ENCODE measurements at places on chromosomes 2 and 18.

DNA sequence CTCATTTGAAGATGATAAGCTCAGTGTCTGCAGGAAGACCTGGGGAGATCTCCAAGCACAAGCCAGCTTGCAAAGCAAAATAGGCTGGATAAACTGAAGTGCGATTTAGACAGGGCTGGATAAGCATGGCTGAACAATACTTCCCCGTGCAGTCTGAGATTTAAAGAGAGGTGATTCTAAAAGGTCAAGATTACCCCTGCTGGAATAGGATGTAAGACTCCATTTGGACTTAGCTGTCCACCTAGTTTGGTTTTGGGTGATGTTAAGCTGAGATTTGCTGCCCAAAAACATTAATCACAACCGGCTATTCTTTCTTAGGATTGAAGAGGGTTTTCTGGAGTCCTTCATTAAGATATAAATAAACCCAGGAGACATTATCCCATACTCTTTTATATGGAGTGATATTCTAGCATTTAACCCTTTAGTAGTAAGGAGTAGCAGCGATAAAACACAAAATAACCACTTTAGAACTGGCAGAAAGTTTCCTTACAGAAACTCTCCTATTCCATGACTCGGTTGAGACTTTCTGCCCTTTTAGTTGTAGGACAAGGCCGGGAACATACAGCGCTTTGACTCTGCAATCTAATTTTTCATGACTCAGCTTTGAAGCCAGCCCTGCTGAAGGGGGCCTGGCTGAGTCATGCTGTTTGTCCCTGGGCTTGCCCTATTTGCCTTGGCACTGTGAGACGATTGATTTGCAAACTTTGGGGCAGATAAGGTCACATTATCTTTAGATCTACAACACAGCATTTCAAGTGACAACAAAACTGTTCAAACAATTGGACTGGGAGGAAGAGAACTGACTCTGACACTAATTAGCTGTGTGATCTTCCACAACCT, 238.2 kb downstream of the GCA start:
- DNase-seq: peak; percentile 77

DNA sequence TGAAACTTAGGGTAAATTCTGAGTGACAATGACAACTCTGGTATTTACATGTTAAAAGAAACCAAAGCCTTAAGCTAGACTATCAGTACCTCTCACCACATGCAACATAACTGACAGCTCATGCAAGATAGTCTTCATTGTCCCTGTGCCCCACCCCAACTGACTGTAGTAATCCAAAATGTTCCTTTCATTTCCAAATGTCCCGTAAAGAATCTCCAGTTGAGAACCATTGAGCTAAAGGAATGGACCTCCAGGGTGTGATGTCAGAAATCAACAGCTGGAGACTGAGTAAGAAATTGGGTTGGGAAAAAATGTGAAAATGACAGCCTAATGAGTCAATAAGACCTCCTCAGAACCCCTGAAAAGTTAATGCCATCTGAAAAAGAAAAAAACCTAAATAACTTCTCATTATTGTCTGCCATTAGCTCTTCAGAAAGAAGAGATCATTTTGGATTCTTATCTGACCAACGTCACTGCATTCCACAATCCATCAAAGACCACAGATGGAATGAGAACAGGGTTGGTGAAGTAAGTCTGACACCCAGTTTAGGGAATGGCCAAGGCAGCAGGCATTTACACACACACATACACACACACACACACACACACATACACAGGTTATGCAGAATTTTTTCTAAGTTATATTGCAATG, 51.7 kb upstream of the ACVR2A start:
- DNase-seq: no peak

DNA sequence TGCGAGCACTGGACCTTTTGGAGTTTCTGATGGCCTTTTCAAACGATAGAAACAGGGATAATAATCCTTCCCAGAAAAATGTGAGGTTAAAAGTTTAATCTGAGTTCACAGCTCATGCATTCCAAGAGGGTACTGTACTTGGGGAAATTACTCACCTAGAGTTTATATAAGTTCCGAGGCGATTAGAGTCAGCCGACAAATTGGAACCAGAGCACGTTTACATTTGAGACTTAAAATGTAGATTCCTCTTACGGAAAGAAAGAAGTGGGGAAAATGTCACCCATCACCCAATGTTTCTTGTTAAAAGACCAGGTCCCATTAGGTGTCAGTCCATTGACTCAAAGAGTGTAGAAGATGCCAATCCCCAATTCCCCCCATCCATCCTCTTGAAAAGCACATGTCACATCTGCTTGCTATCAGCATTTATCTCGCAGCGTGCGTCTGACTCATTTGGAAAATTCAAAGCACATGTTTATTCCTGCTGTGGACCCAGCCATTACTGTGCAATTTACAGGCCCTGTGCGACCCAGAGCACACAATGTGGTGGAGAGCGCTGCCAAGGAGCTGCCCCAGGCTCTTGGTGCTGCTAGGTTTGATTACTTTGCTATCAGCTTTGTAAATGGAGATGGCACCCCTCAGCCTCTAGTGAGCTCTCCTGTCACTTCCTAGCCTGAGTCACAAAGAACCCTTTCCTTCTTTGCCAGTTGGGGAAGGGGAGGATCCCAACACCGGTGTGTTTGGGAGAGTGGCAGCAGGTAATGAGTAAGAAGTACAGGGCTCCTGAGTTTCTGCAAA, 104.8 kb downstream of the COLEC12 start:
- DNase-seq: no peak

DNA sequence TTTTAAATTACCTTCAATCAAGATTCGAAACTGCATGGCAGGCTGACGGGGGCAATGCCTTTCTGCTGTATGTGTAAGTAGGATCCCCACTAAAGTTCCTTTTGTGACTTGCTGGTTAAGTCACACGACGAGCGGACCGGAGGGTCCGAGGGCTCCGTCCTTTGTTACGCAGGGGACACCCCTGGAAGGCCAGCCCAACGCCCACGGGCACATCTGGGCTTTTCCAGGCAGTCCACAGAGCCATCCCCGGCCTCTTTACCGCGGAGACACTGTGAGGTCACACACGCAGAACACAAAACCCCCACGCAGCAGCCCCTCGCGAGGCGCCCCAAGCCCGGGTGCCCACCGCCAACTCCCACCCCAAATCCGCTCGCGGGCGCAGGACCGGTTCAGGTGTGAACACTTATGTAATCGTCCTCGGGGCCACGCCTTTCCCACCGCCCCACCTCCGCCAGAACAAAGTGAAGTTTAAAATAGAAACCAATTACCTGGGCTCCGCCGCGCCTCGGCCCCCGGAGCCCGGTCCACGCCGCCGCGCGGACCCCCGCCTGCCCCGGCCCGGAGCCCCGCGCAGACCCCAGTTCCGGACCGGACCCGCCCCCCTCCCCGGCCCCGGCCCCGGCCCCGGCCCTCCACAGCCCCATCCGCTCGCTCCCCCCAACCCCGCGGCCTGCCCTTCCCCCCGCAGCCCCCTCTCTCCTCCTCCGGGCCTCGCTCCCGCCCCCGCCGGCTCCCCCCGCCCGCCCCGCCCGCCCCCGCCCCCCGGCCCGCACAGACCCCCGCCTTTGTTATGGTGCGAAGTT, 4.2 kb downstream of the ZNF516 start:
- DNase-seq: peak; percentile 13

GRCh38 chr2:227817850-227818674, 4.4 kb downstream of the CCL20 start:
- no peak for DNase-seq

GRCh38 chr2:238155761-238156694, 2.7 kb upstream of the ERFE start:
- DNase-seq: no peak

DNA sequence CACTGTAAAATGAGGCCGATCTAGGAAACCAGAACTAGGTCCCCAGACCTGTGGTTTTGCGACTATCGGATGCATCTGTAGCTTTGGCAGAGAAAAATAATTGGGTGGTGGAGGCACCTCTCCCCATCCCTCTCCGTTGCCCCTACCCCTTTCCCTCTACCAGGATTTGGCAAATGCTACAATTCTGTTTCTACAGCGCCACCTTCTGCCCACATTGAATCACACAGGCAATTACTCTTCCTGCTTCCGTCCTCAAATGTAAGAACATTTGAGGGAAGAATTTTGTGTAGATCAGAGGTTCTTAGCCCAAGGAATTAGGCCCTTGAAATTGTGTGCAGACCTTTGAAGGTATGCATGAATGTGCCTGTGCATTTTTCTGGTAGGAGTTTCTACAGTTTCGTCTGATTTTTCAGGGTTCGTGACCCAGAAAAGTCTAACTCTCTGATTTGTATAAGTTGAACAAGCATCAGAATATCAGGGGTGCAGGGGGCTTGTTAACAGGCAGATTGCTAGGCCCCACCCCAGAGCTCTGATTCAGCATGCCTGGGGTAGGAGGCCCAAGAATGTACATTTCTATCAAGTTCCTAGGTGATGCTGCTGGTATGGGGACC, 11.2 kb downstream of the ATP6V1B1 start:
- DNase-seq: peak; percentile 47

DNA sequence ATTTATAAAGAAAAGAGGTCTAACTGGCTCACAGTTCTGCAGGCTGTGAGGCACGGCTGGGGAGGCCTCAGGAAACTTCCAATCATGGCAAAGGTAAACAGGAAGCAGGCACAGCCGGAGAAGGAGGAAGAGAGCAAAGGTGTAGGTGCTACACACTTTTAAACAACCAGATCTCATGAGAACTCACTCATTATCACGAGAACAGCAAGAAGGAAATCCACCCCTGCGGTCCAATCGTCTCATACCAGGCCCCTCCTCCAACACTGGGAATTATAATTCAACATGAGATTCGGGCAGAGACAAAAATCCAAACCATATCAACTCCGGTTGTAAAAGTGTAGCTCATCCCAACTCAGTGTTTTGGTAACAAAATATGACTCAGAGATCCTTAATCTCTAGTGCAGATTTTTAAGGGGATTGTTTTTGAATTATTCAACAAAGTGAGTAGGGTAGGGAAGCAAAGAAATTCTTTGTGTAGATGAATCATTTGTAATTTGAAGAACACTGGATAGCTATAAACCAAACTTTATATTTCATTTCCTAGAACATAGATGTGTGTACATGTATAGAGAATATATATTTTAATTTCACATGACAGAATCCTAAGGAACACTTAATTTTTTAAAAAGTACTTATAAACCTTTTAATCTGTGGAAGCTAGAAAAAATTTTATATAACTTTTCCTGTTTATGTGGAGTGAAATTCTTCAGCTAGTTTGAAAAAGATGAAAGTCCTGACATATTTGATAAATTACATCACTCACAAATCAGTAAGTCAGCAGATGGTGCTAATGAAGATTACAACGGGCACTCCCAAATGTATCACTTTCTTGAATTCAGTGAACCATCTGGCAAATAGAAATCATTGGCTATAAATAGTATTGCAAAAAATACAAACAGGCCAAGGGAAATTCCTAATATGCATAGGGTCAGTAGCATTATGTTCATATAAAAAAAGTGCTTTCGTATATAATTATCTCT, 130.1 kb downstream of the OLA1 start:
- no peak for DNase-seq

- no peak for DNase-seq
These were observed 27.0 kb upstream of the HK2 start for GRCh38 chr2:74806920-74807319.

GRCh38 chr18:72174972-72175649, 369.0 kb downstream of the CBLN2 start:
- no peak for DNase-seq

- DNase-seq: no peak
These were observed 185.5 kb downstream of the PTGR3 start for GRCh38 chr18:75023473-75023872.

DNA sequence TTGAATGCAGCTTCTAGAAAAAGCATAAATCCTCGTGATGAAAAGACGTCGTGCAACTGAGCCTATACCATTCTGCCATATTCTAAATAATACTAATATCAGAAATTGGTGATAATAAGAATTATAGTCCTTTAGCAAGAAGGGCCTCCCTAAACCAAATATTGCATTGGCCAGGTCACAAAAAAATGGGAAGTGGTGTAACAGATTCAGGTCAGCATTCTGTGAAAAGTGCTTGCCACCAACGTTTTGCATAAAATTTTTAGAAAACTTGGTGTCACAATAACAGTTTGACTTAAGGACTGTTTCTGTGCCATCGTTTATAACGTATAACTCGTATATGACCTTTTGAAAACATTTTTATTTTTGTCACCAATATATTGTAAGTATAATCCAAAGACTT, 603.6 kb downstream of the CPS1 start:
- no peak for DNase-seq

GRCh38 chr18:78892177-78892576, 87.4 kb upstream of the SALL3 start:
- no peak for DNase-seq

DNA sequence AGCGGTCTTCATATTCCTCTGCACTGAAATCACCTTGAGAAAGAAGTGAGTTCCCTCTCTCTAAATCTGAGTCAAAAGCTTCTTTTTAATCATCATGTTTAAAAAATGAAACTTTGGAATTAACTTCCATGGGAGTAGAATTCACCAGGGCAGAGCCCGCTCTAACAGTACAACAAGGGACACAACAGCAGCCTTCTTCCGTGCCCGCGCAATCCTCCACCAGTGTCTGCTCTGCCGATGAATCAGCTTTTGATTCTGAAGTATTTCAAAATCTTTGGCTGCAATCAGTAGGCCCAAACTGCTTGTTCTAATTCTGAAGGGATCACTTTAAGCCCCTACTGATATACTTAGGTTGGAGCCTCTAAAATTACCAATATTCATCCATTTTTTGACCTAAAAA, 76.9 kb downstream of the USP40 start:
- no peak for DNase-seq

GRCh38 chr18:10689236-10690034, 163.6 kb downstream of the NAPG start:
- no peak for DNase-seq

DNA sequence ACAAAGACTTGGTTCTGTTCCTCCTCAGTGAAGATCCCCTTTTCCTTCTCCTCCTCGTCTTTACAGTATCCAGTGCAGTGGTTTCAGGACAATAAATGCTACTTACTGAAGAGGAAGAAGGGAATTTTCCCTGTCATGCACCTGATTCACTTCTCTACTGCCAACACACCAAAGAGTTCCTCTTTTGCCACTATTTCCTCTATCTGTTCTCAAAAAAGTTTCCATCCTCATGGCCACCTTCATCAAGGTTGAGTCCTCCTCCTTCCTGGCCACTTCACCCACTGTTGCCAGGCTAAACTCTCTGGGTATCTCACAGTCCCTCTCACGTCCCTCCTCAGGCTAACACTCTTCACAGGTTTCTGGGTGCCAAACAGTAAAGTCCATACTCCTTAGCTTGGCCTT, 41.7 kb downstream of the PLEKHM3 start:
- no peak for DNase-seq

- DNase-seq: no peak
These were observed 33.9 kb downstream of the ERLEC1 start for GRCh38 chr2:53820711-53821110.

GRCh38 chr2:207516206-207516605, 13.6 kb upstream of the CREB1 start:
- no peak for DNase-seq

DNA sequence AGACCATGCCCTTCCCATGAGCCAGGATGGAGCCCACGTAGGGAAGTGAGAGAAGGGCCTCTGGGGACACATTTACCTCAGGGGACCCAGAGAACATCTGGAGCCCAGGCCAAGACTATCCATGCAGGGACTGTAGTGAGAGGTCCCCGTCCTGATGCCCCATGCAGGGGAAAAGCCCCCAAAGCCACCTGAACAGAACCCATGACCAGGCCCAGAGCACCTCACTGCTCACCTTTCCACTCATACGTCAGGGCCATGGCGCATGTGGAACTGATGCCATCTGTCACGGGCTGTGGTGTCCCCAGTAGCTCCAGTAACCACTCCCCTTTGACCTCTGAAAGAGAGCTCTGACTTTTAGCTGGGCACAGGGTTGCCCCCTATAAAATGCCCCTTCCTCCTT, 106.5 kb upstream of the TEX51 start:
- no peak for DNase-seq
